Activated CD8-positive, alpha-beta T cell treated with anti-CD3 and anti-CD28 coated beads for 36 hours (primary cell): ENCODE measurements at places on chromosomes 2 and 18. TPM values are rescaled to one million over a fixed set of nuclear protein-coding genes. Genes with fewer than 3 reads are reported as not detected.

DNA sequence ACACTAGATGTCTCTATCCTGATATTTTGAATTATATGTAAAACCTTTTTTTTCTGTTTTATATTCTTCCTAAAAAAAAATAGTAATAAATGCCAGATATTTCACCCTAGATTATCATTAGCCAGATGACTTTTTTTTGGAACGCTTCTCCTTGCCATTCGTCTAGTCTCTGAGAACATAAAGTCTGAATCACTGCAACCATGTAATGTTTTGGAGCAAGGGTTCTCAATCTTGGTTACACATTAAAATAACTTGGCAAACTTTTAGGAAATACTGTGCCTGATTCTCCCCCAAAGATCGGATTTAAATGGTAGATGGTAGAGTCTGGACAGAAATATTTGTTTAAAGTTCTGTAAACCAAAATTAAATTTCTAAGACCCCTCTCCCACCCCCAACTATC, 21.0 kb downstream of the SLC25A52 start:
- no peak overlapping the region for H3K27ac ChIP-seq
- H3K27me3 ChIP-seq: no peaks in the 10 kb centered on the region
- DNase-seq: no peak
- H3K4me3 ChIP-seq: no peak overlapping the region

DNA sequence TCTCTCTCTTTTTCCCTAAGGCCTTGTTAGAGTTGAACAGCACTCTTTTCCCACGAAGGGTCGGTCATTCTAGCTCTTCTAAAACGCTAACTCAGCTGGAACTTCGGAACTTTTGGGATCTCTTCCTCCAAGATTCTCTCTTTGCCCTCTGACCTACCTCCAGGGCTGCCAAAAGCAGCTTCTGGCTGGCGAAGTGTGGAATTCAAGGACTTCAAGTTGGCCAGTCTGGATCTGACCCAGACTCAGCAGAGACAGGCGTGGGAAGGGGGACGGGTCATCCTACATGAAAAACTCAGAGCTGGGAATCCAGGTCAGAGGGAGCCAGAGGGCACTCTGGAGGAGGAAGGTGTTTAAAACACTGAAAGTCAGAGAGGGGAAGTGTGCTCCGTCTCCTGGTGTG, 305.5 kb upstream of the HDAC4 start:
- no peaks in the 10 kb centered on the region for H3K4me1 ChIP-seq
- no peak overlapping the region for H3K4me3 ChIP-seq
- DNase-seq: no peak
- peaks cover 21% of the 10 kb centered on the region for H3K27me3 ChIP-seq
- H3K27ac ChIP-seq: no peak overlapping the region

DNA sequence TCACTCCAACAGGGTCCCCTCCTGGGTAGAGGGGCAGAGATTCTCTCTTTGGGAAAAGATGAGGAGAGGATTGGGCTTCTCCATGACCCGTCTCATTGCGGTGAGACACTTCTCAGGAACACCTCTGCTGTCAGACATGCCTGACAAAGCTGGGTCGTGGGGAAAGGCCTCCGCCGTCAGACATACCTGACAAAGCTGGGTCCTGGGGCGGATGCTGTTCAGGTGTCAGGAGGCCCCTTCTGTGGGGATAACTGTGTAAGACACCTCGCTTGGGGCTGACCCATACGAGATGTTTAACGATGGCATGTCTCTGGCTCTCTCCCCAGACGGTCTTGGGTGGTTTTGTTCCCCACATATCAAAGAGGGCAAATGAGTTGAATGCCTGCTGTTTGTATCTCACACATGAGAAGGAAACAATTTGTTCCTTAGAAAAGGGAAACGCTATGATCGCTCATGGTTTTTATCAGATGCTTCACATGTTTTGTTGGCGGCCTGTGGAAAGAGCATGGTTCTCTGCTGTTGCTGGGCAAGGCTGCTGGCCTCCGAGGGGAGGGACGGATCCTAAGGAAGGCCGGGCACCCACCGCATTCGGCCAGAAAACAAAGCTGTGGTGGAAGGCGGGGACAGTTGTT, 40.8 kb upstream of the PXDN start:
- no peak overlapping the region for H3K27ac ChIP-seq
- no peak overlapping the region for H3K4me3 ChIP-seq
- DNase-seq: no peak
- peaks cover 8% of the 10 kb centered on the region for H3K27me3 ChIP-seq
- H3K36me3 ChIP-seq: no peaks in the 10 kb centered on the region

DYNAP gene
- total RNA-seq: not detected

CGREF1 gene
- total RNA-seq: 3.7 TPM

KLHL14 gene
- not detected for total RNA-seq

GRCh38 chr18:51561821-51562220, 364.3 kb upstream of the MEX3C start:
- peaks cover 1% of the 10 kb centered on the region for H3K27me3 ChIP-seq
- H3K4me1 ChIP-seq: no peaks in the 10 kb centered on the region
- no peaks in the 10 kb centered on the region for H3K36me3 ChIP-seq
- no peak overlapping the region for H3K4me3 ChIP-seq
- H3K27ac ChIP-seq: no peak overlapping the region

DNA sequence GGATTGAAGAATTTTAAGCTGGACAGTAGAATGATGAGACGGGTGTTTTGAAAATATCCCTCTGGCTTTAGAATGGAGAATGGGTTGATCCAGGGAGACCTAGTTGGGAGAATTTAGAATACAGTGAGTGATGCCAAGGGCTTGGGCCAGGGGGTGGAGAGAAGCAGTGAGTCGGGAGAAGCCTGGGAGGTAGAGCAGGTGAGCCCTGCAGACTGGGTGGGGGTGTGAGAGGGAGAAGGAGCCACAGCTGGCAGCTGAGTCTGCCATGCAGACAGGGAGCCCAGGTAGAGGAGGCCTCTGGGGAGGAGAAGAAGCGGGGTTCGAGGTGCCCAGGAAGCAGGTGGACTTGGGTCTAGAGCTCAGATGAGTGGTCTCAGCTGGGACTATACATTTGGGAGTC, 18.2 kb downstream of the CREG2 start:
- H3K4me3 ChIP-seq: no peak overlapping the region
- no peaks in the 10 kb centered on the region for H3K4me1 ChIP-seq
- no peak for DNase-seq
- H3K27me3 ChIP-seq: no peaks in the 10 kb centered on the region
- H3K27ac ChIP-seq: no peak overlapping the region

DNA sequence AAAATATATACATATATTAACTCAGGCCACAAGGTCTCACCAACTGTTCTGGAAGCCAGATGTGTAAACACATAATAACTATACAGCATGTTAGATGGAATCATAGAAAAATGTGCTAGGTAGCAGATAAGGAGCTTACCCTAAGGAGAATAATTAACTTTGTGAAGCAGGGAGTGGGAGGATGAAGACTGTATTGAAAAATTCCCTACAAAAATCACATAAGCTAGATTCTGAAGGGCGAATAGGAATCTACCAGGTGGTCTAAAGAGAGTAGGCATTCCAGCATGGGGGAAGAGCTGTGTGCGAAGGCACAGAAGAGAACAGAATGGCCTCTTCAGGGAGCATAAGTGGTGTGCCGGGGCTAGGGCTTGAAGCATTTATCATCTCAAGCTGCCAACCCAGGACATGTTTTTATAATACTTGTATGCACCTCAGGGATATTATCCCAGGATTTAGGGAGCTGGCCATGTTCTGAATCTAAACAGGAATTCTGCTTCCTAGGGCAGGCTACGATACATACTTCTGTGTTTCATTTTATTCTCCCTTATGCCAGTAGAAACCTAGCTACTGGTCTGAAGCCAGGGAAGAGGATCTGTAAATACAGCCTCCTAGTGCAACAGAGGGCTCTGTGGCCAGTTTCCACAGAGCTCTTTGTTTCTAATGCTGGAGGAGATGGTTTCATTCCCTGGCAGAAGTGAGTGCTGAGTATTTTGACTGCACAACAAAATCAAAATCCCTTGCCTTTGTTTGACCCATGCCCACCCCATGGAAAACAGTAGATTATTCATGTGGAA, 56.7 kb downstream of the NEMP2 start:
- no peak for DNase-seq
- H3K27me3 ChIP-seq: no peaks in the 10 kb centered on the region
- no peak overlapping the region for H3K27ac ChIP-seq
- H3K4me3 ChIP-seq: no peak overlapping the region
- H3K36me3 ChIP-seq: peaks cover 24% of the 10 kb centered on the region
- peaks cover 7% of the 10 kb centered on the region for H3K4me1 ChIP-seq

UGT1A4 gene
- not detected for total RNA-seq

REG3A gene
- total RNA-seq: not detected

DNA sequence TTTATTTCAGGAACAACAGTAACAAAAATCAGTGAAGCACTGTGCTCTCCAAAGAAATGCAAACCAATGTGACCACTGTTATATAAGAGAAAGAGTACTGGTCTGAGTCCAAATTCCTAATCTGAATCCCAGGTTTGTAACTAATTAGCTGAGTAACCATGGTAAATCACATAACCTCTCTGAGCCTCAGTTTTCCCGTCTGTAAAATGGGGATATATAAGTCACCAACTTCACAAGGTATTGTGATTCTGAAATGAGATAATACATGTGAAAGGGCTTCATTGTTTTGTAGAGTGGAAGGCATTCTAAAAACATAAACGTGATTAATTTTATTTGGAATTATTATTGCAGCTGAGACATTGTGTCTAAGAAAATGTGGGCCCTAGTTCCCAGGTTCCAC, 91.3 kb upstream of the YPEL5 start:
- DNase-seq: no peak
- H3K4me1 ChIP-seq: no peaks in the 10 kb centered on the region
- no peak overlapping the region for H3K27ac ChIP-seq
- no peaks in the 10 kb centered on the region for H3K36me3 ChIP-seq
- peaks cover 14% of the 10 kb centered on the region for H3K27me3 ChIP-seq

DNA sequence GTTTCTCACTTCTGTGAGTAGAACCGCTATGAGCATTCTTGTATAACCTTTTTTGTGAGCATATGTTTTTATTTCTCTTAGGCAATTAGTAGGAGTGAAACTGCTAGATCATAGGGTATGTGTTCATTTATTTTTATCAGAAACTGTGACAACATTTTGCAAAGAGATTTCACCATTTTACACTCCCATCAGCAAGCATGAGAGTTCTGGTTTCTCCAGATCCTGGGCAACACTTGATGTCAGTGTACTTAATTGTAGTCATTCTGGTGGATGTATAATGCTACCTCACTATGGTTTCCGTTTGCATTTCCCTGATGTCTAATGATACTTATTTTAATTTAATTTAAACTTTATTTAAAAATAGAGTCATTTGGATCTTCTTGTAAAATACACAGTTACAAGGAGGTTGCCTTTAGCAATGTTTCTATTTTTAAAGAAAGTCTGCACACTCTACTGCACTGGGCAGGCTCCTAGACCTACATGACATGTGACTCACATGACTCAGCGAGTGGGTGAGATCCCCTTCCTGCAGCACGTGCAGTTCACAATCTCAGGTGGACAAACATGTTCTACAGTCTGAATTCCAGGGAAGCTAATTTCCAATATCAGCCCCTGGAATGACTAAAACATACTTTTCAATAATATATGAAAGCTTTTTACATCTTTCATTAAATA, 127.0 kb upstream of the BCL2L11 start:
- no peak overlapping the region for H3K27ac ChIP-seq
- no peaks in the 10 kb centered on the region for H3K36me3 ChIP-seq
- peaks cover 18% of the 10 kb centered on the region for H3K4me1 ChIP-seq
- DNase-seq: peak; percentile 31
- no peaks in the 10 kb centered on the region for H3K27me3 ChIP-seq

LAMA1 gene
- not detected for total RNA-seq

DNA sequence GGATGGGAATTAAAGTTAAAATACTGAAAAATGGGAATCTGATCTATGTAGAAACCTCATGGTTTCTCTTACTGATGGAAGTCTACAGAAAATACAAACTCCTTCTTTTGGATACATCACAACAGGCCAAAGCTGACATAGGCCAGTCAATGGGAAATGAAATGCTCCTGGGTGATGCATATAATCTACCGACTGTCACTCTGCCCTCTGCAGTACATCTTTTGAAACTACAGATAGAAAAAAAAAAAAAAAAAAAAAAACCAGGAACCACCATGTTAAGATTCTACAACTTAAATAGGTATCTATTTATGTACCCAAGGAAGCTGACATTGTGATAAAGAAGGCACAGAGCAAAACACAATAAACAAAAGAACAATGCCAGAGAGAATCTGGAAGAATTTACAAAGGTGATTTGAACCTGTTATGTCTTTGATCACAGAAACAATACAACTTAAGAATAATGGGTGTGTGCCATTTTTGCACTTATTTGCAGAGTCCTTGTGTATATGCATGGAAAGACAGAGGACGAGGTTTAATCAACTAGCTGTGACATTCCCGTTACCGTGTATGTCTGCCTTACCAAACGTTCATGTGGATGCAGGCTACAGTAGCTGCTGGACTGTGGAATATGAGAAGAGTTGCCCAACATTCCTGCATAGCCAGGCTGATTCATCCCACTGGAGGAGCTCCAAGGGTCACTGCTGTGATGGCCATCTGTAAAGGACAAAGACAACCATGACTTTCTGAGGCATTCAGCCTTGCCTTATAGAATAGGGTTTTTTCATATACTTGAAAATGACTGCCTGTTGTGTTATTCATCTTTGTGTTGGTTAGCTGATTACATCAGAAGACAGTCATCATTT, 312.7 kb downstream of the TCF4 start:
- no peaks in the 10 kb centered on the region for H3K4me1 ChIP-seq
- no peaks in the 10 kb centered on the region for H3K27me3 ChIP-seq

FBXO15 gene
- 2.1 TPM for total RNA-seq

DNA sequence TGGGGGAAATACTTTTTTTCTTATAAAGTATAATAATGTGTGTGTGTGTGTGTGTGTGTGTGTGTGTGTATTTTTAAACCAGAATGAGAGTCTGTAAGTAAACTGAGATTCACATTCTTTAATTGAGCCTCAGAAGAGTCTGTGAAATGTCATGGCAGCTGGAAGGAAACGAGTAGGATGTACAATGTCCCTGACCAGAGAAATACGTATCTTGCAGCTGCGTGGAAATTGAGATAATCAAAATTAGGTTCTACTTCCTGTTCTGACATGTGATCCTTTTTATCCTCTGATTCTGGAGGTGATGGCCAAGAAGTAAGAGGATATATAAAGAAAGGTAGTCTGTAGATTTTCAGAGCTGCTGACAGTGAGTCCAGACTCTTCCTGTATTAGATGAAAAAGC, 50.0 kb downstream of the SH3RF3 start:
- no peaks in the 10 kb centered on the region for H3K27me3 ChIP-seq
- no peaks in the 10 kb centered on the region for H3K36me3 ChIP-seq
- H3K4me1 ChIP-seq: peaks cover 16% of the 10 kb centered on the region
- H3K4me3 ChIP-seq: no peak overlapping the region

LONRF2 gene
- total RNA-seq: 0.20 TPM

GRCh38 chr2:186503827-186504606, 18.0 kb downstream of the ZC3H15 start:
- DNase-seq: no peak
- H3K27ac ChIP-seq: peak overlapping the region; percentile 65
- peaks cover 60% of the 10 kb centered on the region for H3K36me3 ChIP-seq
- H3K4me3 ChIP-seq: no peak overlapping the region
- no peaks in the 10 kb centered on the region for H3K27me3 ChIP-seq

- no peaks in the 10 kb centered on the region for H3K27me3 ChIP-seq
- H3K4me1 ChIP-seq: peaks cover 7% of the 10 kb centered on the region
- no peak overlapping the region for H3K27ac ChIP-seq
- peaks cover 6% of the 10 kb centered on the region for H3K36me3 ChIP-seq
Measured at GRCh38 chr2:159489476-159489875, 126.9 kb downstream of the BAZ2B start.

GRCh38 chr18:9281780-9282179, 52.8 kb upstream of the TWSG1 start:
- H3K36me3 ChIP-seq: peaks cover 32% of the 10 kb centered on the region
- no peaks in the 10 kb centered on the region for H3K27me3 ChIP-seq
- H3K4me1 ChIP-seq: no peaks in the 10 kb centered on the region
- H3K4me3 ChIP-seq: no peak overlapping the region
- no peak overlapping the region for H3K27ac ChIP-seq
- no peak for DNase-seq

ATRAID gene
- 65.2 TPM for total RNA-seq
